Left renal cortex interstitium (tissue), 4 donors: ENCODE measurements at places on chromosomes 2 and 18.

- no peak for DNase-seq
Measured at GRCh38 chr2:62928015-62928414, 122.6 kb upstream of the OTX1 start.

- DNase-seq, result no peak
Measured at GRCh38 chr2:239966029-239966852, 58.9 kb downstream of the NDUFA10 start.

DNA sequence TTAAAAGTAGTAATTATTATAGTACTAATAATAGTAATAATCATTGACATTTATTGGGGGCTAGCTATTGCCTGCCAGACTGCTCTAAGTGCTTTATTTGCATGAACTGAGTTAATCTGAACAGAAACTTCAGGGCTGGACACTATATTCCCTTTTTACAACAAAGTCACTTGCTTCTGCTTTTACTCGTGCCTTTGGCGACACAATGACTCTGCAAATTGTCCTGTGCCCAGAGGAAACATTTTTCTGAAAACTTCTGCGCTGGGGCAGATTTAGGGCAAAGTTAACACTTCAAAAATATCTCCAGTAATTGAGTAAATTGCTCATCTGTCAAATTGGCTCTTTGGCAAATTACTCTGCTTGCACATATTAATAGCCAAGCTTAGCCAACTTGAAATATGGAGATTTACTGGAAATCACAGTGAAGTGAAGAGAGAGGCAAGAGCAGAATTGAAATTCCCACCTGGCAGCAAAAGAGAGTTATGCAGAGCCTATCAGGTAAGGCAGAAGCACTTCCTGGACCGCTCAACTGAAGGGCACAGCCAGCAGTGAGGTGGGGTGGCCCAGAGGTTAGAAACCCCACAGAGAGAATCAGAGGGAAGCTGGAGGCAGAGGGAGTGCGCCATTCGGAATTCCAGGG, 36.3 kb downstream of the BMP10 start:
- no peak for DNase-seq

DNA sequence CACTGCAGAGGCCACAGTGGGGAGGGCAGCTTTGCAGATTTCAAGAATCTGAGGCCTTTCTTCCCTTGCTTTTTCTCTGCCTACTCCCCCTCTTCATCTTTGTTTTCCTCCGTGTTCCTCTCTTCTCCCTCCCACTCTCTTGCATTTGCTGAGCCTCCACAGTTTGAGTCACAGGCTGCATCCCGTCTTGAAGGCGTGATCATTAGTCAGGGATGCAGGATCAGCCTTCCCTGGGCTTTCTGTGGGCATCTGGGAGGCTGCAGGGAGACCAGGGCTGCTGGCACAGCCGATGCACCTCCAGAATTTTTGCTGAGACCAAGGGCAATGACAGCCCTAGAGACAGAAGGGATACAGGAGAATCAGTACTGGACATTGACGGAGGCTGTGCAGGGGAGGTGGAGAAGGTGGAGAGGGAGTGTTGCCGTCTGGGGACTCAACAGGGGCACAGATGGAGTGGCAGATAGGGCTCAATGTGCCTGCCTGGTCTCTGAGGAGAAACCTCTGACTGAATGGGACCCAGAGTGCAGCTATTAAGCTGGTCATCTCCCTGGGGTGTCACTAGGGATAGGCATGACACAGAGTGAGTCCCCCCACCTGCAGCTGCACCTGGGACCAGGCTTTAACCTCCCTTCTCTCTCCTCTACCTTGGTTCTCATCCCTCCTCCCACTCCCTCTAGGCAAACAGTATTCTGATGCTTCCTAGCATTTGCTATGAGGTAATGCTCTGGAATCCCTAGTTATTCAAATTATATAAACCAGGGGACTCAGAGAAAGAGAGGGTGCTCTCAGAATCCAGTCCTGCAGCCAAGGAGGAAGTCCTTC, 29.0 kb upstream of the DNAJC27 start:
- no peak for DNase-seq

- no peak for DNase-seq
Measured at GRCh38 chr2:163132850-163133249, 294.3 kb upstream of the KCNH7 start.

DNA sequence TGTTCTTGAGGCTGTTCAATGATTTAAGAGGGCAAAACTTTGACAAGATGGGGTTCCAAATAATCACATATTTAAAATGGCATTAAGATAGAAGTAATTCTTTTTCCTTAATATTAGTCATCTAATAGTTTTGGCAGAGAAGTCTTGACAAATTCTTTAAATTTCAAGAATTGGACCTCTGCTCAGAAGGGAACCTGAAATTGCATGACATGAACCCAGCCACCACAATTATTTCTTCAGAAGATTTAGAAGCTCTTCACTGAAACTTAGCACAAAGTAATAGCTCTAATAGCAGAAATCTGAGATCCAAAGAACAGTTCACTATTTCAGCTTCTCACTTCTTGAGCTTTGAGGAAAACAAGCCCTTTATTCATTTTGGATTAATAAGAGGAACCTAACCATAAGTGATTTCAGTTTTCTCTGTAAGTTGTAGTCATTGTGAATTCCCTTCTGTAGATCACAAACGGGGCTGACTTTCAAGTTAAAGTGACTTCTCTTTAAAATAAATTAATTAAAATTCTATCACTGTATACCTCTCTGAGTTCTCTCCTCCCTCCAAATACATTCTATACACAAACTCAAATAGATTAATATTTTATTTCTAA, 100.6 kb upstream of the ITGA4 start:
- DNase-seq, result no peak
